Left lung (tissue), 14 donors: ENCODE measurements at places on chromosomes 3 and 15. TPM values are rescaled to one million over a fixed set of nuclear protein-coding genes. Genes with fewer than 3 reads are reported as not detected.

The SERINC4 gene
- polyA plus RNA-seq, result 0.22 TPM

- no peak for DNase-seq
These were observed 36.6 kb downstream of the KLHL25 start for GRCh38 chr15:85757939-85758654.

DNA sequence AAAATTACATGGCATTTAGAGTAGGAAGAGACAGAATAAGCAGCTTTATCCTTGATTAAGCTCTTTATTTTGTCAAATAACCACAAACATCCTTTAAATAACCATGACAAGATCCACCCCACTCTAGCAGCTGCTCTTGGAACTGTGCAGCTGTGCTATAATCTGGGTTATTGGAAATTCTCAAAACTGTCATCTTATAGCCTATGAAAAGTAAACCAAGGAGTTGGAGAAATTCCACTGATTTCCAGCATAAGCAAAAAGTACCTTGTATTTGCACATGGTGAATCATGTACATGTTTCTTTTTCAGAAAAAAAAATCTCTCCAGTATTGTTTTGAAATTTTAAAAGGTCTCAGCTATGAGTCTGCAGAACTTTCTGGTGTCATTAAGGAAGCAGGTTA is 88.8 kb upstream of the ABI3BP start:
- DNase-seq, result no peak

The MCF2L2 gene
- 3.5 TPM for polyA plus RNA-seq

The PIK3CA gene
- 36.5 TPM for polyA plus RNA-seq

DNA sequence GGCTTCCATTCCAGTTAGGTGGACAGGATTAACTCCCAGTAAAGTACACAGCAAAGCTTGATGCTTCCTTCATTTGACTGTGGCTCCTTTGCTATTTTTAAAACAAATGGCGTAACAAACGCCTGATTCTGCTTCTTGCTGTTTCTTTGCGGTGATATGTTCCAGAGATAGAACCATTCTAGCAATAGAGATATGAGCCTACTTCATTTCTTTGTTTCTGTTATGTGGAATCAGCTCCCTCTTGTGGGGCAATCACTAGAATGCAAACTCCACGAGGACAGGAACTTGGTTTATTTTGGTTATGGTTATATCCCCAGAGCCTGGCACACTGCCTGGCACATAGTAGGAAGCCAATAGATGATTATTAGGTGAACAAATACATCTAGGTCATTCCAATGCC is 122.6 kb upstream of the SLC6A11 start:
- DNase-seq, result no peak

The DUOX1 gene
- polyA plus RNA-seq, result 6.4 TPM

The OXSR1 gene
- polyA plus RNA-seq, result 45.1 TPM

DNA sequence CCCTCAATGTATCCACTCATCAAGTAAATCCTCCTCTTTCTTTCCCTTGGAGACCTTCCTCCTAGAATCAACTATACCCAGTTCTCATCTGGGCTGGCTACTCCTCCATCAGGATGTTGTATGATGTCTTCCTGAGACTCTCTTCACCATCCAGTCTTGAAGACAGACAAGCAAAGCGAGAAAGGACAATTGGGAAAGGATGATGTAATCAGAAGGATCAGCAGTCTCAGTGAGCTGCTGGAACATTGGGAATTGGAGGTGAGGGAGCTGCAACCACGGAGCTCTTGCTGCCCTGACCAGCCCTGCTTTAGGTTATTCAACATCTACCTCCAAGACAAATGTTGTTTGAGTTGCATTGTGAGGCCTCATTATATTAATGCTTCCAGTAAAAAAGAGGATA is 48.0 kb upstream of the UBP1 start:
- DNase-seq, result no peak

GRCh38 chr15:59792359-59792758 is 103.2 kb upstream of the BNIP2 start:
- no peak for DNase-seq

GRCh38 chr3:175484666-175485065 is 625.5 kb downstream of the NAALADL2 start:
- DNase-seq, result no peak

The SPATA12 gene
- polyA plus RNA-seq, result not detected

The C3orf70 gene
- 5.1 TPM for polyA plus RNA-seq

DNA sequence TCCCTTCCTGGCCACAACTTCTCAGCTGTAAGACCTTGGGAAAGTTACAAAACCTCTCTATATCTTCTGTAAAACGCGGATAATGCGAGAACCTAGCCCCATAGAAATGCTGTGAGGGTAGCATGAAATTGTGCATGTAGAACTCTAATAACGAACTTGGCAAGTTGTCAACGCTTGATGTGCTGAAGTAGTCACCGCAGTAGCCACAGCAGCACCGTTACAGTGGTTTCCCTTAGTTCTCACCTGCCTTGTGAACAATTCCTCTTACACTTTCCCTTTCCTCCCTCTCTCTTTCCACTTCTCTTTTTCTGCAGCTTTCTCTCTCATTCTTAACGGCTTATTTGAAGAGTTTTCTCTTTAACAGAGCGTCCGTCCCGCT is 447 bp upstream of the SHQ1 start:
- DNase-seq, result no peak

- DNase-seq, result no peak
These were observed 123.4 kb downstream of the ATP10A start for GRCh38 chr15:25739687-25740121.

GRCh38 chr3:66478960-66479359 is 21.9 kb downstream of the LRIG1 start:
- no peak for DNase-seq

- no peak for DNase-seq
These were observed 35.3 kb downstream of the CAPN7 start for GRCh38 chr3:15241341-15241740.

DNA sequence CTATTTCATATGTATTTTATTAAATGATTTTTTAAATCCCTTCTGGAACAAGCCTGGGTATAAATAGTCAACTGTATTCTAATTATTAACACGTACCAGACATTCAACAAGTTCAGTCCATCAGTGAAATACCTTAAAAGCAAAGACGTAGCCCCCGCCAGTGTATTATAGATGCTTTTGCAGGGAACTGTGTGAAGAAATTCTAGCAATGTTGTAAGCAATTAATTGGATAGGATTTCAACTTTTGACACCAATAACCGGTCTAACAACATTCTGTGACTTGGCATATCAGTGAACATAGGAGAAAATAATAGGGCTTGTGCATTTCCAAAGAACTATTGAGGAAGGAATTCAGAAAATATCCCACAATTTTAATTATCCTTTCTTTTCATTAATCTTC is 67.2 kb upstream of the TGFBR2 start:
- peak; percentile 20 for DNase-seq

The TMEM207 gene
- 0.14 TPM for polyA plus RNA-seq

GRCh38 chr3:44995142-44995770 is 19.2 kb downstream of the EXOSC7 start:
- no peak for DNase-seq

The OSTN gene
- polyA plus RNA-seq, result not detected

- DNase-seq, result no peak
These were observed 28.2 kb downstream of the DUOX1 start for GRCh38 chr15:45157974-45158373.

DNA sequence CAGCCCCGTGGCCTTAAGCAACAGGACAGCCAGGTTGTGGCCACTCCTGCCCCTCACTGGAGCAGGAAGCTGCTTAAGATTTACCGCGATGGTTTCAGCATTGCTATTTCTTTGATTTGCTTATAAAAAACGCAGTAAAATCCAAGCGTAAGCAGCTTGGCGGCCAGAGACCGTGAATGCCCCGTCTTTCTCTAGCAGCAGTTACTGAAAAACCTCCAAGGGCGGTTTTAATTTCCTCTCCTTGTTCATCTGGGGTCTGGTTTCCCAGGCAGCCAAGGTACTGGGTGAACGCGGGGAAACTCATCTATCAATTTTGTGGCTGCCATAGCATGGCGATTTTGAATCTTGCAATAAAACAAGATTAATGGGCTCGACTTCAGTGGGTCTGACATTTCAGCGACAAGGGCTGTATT is 130.3 kb downstream of the MINAR1 start:
- no peak for DNase-seq

The USP4 gene
- polyA plus RNA-seq, result 68.8 TPM

DNA sequence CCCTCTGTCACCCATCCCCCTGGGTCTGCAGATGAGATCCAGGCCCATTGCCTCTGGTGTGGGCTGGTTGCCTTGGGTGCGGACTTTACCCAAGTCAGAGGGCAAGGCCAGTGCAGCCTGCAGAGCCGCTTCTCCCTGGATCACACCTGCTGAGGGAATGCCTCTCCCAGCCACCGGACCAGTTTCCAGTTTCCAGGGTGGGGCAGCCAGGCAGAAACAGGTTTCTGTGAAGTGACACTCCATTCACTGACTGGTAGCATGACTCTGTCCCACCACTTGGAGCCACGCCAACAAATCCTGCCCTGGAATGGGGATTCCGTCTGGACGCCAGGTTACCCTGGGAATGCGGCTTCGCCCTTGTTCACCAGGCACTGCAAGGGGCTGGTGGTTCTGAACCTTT is 30.0 kb downstream of the PAQR5 start:
- DNase-seq, result no peak

- DNase-seq, result no peak
These were observed 92.5 kb upstream of the MEX3B start for GRCh38 chr15:82138306-82138705.

GRCh38 chr3:46193436-46193835 is 14.7 kb downstream of the CCR1 start:
- DNase-seq, result no peak

The CPLX3 gene
- polyA plus RNA-seq, result not detected

The EXD1 gene
- polyA plus RNA-seq, result 0.06 TPM

The CKMT1B gene
- polyA plus RNA-seq, result 0.43 TPM

DNA sequence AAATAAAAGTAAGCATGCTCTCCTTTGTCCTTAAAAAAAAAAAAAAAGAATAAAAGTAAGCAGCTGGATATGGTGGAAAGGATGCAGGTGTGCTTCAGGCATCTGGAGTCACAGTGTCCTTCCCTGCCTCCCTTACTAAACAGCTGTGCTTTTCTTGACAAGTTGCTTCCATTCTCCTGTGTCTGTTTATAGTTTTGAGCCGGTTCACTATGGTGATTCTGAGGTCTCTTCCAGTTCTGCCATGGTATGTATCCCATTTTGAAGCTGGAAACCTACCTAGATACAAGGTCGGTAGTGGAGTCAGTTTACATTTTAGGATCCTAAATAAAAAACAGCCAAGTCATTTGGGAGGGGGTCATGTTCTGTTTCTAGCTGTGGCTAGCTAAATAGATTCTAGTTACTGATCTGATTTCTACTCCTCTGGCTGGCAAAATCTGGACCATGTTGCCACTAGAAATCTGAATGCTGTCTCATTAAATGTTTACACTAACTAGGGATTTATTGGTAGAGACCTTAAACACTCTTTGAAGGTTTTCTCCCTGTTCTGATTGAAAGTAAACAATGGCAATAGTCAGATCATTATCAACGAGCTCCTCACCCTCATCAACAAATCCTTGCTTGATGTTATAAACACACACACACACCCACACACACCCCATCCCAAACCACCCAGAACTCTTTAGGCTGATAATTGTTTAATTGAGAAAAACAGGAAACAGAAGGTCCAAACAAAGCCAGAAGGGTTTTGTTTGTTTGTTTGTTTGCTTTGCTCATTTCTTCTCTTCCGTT is 7.9 kb downstream of the TNFSF10 start:
- no peak for DNase-seq

GRCh38 chr3:190860521-190860920 is 2.0 kb downstream of the GMNC start:
- DNase-seq, result no peak

- peak; percentile 14 for DNase-seq
These were observed 29.7 kb downstream of the ZBBX start for GRCh38 chr3:167350245-167350862.

The ZNF80 gene
- polyA plus RNA-seq, result not detected

The CFAP92 gene
- polyA plus RNA-seq, result 3.0 TPM

GRCh38 chr3:43041517-43041916 is 62.4 kb downstream of the GASK1A start:
- no peak for DNase-seq

DNA sequence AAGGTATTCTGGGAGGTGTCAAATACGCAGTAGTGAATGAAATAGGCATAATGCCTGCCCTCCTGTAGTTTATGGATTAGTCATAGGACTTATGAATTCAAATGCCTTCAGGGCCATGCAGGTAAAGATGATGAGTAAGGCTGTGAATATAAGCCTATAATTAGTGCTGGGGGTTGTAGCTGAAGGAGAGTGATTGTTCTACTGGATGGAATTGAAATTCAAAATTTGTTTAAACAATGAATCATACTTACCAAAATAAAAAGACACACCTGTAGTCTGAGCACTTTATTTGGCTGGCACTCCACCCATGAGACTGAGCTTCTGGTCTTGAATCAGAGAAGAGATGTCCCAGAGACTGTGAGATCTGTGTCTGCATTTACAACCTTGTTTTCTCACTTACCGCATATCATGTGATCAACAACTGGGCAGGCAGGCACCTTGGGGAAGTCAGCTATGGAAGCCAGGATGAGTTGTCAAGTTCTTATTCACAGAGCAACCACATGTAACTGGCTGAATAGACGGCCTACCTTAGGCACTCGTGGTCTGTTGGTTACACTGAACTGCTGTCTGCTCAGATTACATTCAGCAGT is 291.8 kb downstream of the NAALADL2 start:
- no peak for DNase-seq

The DPPA2 gene
- not detected for polyA plus RNA-seq

DNA sequence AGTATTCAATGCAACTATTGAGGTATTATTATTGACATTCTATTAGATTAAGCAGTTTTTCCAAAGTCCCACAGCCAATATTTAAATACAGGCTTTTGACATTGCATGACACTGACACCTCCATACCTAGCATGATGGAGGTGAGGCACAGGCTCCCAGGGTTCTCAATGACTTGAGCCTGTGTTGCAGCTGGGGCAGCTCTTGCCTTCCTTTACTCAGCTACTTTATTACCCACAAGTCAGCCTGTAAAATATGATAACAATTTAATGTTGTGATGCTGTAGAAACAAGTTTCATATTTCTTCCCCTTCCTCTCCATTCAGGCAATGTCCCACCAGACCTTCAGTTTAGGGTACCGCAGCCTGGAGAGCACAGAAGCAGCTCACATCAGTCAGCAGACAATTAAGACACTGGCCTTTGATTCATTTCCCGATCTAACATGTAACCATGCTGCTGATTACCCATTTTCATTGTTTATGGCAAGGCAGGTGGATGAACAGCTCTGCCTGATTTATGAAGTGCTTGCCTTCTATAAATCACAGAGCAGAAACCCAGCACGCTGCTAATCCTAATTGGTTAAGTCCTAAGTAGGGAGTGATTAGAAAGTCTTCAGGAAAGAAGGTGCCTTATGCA is 826.1 kb downstream of the AGBL1 start:
- DNase-seq, result no peak

- DNase-seq, result no peak
These were observed 26.3 kb downstream of the B3GNT5 start for GRCh38 chr3:183279371-183279770.

- no peak for DNase-seq
These were observed 893.5 kb downstream of the TUSC7 start for GRCh38 chr3:117603097-117603496.
